ENCODE measurements at places on chromosomes 3 and 15.

DNA sequence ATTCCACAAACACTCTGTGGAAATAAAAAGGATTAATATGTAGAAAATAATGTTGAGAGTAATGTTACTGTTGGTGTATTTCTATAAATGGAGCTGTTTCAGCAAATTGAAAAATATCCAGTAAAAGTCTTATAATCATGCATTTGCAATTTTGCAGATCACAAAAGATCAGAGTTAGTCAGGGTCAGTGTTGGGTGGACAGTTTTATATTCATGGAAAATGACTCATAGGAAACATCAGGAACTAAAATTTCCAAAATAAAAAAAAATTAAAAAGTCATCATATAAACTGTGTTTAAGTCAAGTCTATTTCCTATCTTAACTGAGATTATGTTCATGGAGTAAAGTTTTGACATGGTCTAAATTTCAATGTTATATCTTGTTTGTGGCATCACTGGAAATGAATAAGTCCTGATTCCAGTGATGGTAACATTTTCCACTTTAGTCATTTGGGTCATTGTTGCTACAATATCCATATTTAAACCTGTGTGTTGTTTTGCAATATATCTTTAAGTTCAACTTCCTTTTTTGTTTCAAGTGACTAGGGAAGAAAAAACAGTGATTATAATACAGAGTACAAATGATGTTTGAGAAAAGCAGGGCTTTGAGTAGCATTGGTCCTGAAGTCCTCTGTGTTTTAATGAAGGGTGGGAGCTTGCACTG is 37.8 kb downstream of the MITF start:
- no peak for DNase-seq

DNA sequence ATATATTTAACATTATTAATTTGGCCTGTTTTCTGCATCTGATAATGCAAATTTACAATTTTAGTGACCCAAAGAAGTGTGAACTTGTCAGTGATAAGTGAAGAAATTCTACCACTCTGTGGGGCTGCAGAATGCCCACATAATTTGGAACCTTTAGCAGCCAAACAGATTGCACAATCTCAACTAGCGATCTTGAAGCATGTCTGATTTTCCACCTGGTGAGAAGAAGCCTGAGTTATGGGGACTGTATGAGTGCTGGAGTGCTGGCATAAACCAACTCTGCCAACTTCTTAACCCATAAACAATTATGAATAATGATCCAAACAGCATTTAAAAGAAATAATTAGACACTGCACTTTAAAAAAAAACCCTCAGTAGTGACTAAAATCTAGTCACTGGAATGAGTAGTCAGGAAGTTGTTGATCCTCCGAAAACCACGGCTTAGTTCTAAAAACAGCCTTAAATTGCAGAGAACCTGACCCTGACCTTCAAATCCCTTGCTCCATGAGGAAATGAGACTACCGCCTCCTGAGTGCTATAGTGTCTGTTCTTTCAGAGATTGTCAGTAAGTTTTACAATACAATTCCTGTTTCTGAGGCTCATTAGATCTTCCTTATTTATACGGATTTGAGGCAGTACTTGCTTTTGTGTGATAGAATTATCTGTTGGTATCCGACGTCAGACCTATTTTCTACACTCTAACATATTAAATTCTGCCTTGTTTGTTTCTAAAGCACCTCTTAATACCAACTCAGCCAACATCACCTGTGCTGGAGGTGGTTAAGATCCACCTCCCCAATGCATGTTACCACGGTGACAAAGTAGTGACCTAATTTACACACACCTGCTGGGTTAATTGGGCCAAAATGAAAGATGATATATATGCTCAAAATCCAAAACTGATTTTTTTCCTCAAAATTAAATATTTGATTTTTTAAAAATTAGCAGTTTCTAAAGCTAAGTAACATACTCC is 267.7 kb downstream of the ZBTB20 start:
- peak; percentile 20 for DNase-seq

GRCh38 chr3:155283092-155284056 is 10.1 kb downstream of the STRIT1 start:
- DNase-seq: no peak

- DNase-seq: no peak
Observed at GRCh38 chr15:65342493-65342892, 35.3 kb downstream of the IGDCC3 start.

- no peak for DNase-seq
Observed at GRCh38 chr15:48283396-48284145, 47.7 kb upstream of the DUT start.

- DNase-seq: no peak
Observed at GRCh38 chr15:62445244-62445643, 280.2 kb upstream of the C2CD4B start.

DNA sequence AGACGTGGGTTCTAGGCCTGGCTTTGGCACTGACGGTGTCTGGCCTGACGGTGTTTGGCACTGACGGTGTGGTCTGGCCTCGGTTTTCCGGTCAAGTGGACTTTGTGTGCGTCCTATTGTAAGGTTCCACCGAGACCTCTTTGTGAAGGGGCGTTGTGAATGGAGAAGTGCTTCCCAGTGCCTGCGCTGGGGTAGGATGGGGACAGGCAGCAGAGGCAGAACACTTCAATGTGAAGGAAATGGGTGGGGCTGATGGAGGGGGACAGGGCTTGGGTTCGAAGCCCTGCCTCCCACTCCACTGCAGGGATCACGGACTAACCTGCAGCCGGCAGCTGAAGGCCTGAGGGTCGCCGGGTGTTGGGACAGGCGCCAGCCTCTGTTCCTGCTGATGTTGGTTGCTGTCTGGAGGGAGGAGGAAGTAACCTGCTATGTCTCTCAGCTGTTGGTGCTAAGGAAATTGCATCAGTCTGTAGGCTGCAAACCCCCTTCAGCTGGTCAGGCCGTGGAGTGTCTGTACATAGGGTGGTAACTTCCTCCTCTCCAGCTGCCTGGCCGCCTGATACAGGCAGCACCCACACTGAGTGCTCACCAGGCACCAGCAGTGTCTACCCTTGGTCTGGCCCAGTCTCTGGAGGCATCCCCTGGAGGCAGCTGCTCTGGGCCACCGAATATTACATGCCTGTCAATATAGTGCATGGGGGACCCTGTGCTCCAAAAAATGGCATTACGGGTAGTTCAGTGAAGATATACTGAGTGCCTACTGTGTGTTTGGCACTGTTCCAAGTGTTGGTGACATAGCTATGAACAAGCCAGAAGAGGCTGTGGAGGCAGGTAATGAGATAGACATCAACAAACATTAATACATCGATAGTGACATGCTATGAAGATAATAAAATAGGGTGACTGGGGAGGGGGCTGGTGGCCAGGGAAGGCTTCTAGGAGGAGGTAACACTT is 1.1 kb downstream of the TM6SF1 start:
- DNase-seq: peak; percentile 14

DNA sequence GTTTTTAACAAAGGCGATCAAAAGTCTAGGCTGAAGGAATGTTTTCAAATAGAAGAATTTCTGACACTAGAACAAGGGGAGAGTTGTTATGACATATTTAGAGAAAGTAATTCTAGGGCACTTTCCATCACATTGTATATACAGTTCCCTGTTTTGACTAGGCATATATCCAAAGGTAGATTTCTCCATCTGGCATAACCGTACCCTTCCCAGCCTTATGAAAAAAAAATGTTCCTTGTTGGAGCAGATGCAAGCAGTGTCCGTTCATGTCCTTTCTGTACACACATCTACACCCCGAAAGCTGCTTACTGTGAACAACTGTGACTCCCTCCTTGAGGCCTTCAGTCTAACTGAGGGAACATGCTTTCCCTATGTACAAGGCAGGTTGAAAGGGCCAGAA is 271.7 kb upstream of the GBE1 start:
- DNase-seq: no peak

DNA sequence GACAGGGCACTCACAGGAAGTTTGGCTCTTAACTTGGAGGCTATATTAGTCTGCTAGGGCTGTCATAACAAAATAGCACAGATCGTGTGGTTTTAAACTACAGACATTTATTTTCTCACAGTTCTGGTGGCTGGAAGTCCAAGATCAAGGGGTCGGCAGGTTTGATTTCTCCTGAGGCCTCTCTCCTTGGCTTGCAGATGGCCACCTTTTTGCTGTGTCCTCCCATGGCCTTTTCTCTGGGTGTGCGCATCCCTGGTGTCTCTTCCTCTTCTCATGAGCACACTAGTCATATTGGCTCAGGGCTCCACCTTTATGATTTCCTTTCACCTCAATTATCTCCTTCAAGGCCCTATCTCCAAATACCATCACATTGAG is 69.3 kb downstream of the FOXB1 start:
- no peak for DNase-seq

DNA sequence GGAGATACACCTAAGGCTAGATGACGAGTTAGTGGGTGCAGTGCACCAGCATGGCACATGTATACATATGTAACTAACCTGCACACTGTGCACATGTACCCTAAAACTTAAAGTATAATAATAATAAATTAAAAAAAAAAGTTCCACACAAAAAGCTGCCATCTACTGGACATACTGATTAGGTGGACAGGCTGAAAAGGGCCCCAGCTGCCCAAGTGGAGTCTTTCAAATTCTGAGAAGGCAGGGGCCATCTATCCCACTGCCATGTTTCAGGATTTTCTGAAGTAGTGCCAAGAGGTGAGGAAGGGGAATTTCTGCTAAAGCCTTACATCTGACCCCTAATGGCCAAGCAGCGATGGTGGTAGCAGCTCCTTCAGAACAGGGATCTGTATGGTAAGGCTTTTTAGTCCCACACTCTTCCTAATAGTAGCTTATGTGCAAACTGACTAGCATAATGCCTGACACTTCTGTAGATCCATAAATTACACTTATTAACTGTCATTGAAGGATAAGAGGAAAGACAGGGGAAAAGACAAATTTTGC is 7.7 kb downstream of the FSTL1 start:
- DNase-seq: no peak

GRCh38 chr15:48681353-48681752 is 35.8 kb upstream of the FBN1 start:
- DNase-seq: no peak

GRCh38 chr15:44250566-44251205 is 37.8 kb upstream of the GOLM2 start:
- DNase-seq: no peak

- DNase-seq: no peak
Observed at GRCh38 chr15:80659375-80659774, 35.7 kb upstream of the ABHD17C start.

GRCh38 chr3:197545101-197545500 is 10.7 kb downstream of the BDH1 start:
- DNase-seq: no peak

- DNase-seq: no peak
Observed at GRCh38 chr3:169659096-169659819, 4.3 kb downstream of the MECOM start.

DNA sequence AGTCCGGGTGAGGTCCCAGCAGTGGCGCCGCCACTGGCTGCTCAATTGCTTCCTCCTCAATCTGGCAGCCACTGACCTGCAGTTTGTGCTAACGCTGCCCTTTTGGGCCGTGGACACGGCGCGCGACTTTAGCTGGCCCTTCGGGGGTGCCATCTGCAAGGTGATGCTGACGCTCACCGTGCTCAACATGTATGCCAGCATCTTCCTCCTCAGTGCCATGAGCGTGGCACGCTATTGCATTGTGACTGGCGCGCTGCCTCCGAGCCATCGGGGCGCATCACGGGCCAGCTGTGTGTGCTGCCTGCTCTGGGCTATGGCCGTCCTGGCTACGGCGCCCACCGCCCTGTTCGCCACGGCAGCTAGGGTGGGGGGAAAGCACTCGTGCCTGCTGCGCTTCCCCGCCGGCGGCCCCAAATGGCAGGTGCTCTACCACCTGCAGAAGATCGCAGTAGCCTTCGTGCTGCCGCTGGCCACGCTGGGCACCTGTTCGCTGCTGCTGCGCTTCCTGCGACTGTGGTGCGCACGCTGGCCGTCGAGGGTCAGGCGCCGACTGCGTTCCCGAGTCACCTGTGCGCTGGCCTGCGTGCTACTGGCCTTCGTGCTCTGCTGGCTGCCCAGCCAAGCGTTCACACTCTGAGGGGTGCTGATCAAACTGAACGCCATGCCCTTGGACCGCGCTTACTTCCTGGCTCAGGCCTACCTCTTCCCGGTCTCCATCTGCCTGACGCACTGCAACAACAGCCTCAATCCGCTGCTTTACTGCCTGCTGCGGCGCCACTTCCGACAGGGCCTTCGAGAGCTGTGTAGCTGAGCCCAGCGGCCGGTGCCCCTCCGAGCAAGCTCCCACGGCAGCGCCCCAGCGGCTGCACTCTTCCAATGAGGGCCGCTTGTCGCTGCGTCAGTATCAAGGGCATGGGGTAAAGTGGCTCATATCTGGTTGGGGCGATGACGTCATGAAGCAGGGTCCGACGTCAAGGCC is 20.3 kb upstream of the ADAMTS7 start:
- DNase-seq: no peak

DNA sequence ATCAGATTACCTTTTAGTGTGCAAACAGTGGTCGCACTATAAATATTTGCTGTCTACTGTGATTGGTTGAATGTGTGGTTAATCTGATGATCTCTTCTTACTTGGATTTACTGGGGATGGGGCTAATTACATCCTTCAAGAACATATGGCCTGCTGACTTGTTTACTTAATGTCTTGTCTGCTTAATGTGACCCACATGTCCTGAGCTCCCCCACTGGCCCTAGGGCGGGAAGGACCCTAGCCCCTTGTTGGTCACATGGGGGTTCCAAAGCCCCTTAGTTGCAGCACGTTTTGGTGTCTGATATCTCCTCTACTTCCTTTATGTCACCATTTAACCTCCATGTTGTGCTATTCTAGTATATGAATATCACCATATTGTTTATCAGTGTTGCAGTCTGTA is 17.8 kb upstream of the P2RY12 start:
- DNase-seq: no peak

- DNase-seq: peak; percentile 22
Observed at GRCh38 chr3:133662278-133662651, 524 bp upstream of the TOPBP1 start.

DNA sequence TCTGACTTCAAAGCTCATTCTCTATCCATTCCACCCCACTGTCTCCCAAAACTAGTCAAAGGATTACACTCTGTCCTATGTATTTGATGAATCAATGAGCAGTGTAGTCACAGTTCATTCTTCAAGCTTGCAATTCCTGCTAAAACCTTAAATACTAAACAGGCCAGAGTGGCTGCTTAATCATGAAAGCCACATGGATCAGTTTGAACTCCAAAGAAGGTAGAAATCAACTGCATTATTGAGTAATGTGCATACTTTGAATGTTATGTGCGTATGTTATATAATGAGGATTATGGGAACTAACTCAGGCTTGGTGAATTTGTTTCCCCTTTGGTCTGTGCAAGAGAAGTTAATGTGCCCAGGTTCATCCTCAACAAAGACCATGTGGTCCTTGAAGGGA is 45.4 kb downstream of the PRICKLE2 start:
- no peak for DNase-seq

DNA sequence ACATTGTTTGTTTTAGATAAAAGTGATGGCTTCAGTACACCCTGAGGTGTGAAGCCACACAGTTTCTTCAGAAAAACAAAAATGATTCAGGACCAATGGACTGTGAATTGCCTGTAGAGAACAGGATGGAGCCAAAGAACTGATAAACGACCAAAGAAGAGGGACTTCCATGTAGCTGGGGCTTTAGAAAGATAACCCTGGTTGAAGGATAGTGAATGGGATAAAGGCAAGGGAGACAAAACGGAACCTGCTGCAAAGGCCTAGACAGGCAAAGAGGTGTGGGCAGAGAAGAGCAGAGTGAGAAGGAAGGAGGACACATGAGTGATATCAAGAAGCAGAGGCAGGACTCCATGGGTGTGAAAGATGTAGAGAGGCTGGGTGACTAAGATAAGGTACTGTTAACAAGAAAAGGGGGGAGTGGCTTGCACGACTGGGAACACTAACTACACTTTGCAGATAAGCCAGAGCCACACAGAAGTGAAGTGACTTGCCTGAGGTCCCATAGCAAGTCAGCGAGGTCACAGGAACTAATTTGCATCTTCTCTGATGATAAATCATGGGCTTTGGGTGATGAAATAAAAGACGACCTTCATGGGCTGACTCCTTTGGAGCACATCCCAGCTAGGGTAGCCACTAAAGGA is 44.3 kb downstream of the RAB6B start:
- DNase-seq: no peak
